Caco-2 (cell line): ENCODE measurements at places on chromosomes 1 and 21. TPM values are rescaled to one million over a fixed set of nuclear protein-coding genes. Genes with fewer than 3 reads are reported as not detected.

DNA sequence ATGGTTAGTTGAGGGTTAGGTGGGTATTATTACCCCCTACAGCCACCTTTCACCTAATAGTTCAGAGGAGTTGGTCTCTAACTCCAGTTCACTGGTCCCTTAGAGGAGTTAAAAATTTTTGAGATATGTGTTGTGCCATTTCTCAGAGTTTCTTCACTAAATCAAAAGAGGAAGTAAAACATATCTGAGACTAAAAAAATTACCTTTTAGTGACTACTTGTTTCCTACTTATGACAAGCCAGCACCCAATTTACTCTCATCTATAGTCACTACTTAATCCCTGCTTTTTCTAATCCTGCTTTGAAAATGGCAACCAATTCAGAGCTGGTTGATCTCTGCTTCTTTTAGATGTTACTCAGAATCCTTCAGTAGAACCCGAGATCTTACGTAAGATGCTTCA, 1316.8 kb upstream of the B3GALT2 start:
- H3K27me3 ChIP-seq = no peaks in the 10 kb centered on the region
- no peak for DNase-seq
- H3K4me3 ChIP-seq = no peak overlapping the region
- H3K4me1 ChIP-seq = no peaks in the 10 kb centered on the region
- no peaks in the 10 kb centered on the region for H3K36me3 ChIP-seq

GRCh38 chr1:66296951-66297350, 237.0 kb upstream of the SGIP1 start:
- no peak overlapping the region for H3K4me3 ChIP-seq
- no peaks in the 10 kb centered on the region for H3K27me3 ChIP-seq
- H3K36me3 ChIP-seq = no peaks in the 10 kb centered on the region
- DNase-seq = no peak
- no peaks in the 10 kb centered on the region for H3K4me1 ChIP-seq
- H3K27ac ChIP-seq = no peak overlapping the region

- H3K27me3 ChIP-seq = no peaks in the 10 kb centered on the region
- no peaks in the 10 kb centered on the region for H3K36me3 ChIP-seq
Observed at GRCh38 chr1:162722036-162722435, 68.5 kb upstream of the HSD17B7 start.

CHI3L1 gene
- 199 and 235 TPM in 2 replicates for total RNA-seq

MMEL1 gene
- total RNA-seq = not detected in 2 replicates

S100A14 gene
- 510 and 624 TPM in 2 replicates for total RNA-seq
